ENCODE measurements at places on chromosomes 6 and 20.

GRCh38 chr6:44100088-44100550, 27.1 kb downstream of the MRPL14 start:
- DNase-seq: no peak

- no peak for DNase-seq
Observed at GRCh38 chr6:105993341-105994117, 92.6 kb upstream of the PRDM1 start.

GRCh38 chr6:169093066-169093723, 160.5 kb downstream of the THBS2 start:
- no peak for DNase-seq

GRCh38 chr20:49346682-49347081, 68.8 kb upstream of the ZNFX1 start:
- DNase-seq: no peak

GRCh38 chr6:68901044-68901443, 266.0 kb downstream of the ADGRB3 start:
- no peak for DNase-seq
